Activated CD4-positive, alpha-beta memory T cell treated with anti-CD3 and anti-CD28 coated beads, Interleukin-2, amount 10 ng/mL, durations not matched to agents 7 days and 5 days (primary cell): ENCODE measurements at places on chromosomes 2 and 18. TPM values are rescaled to one million over a fixed set of nuclear protein-coding genes. Genes with fewer than 3 reads are reported as not detected.

GRCh38 chr18:76456823-76457222 lies 38.2 kb downstream of the ZNF516 start:
- no peak for DNase-seq

Gene MCEE
- 18.1 TPM for total RNA-seq

- DNase-seq = no peak
These were observed 31.8 kb downstream of the RNU4ATAC start for GRCh38 chr2:121562269-121563176.

DNA sequence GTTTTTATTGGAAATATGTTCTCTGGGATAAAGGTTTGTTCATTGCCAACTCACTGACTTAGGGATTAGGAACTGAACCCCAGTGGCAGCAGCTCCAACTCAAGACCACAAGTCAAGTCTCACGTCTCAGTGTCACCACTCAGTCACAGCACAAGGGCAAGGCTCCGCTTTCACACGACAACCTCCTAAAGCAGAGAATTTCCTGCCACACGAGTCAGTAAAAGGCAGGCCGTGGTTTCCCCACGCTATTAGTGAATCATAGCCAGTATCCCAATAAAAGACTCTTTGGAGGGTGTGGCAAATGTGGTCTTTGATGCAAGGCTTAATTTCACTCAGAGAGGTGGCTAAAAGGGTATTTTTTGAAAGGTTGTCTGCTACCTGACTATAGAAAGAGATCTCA lies 57.6 kb downstream of the PIEZO2 start:
- no peak for DNase-seq

GRCh38 chr2:175786471-175787124 lies 215.5 kb downstream of the LNPK start:
- no peak for DNase-seq

Gene ZAP70
- total RNA-seq = 283 TPM

GRCh38 chr2:10274983-10275802 lies 27.5 kb upstream of the HPCAL1 start:
- no peak for DNase-seq

Gene TBC1D8
- total RNA-seq = 0.58 TPM

Gene ACTR1B
- 97.3 TPM for total RNA-seq

DNA sequence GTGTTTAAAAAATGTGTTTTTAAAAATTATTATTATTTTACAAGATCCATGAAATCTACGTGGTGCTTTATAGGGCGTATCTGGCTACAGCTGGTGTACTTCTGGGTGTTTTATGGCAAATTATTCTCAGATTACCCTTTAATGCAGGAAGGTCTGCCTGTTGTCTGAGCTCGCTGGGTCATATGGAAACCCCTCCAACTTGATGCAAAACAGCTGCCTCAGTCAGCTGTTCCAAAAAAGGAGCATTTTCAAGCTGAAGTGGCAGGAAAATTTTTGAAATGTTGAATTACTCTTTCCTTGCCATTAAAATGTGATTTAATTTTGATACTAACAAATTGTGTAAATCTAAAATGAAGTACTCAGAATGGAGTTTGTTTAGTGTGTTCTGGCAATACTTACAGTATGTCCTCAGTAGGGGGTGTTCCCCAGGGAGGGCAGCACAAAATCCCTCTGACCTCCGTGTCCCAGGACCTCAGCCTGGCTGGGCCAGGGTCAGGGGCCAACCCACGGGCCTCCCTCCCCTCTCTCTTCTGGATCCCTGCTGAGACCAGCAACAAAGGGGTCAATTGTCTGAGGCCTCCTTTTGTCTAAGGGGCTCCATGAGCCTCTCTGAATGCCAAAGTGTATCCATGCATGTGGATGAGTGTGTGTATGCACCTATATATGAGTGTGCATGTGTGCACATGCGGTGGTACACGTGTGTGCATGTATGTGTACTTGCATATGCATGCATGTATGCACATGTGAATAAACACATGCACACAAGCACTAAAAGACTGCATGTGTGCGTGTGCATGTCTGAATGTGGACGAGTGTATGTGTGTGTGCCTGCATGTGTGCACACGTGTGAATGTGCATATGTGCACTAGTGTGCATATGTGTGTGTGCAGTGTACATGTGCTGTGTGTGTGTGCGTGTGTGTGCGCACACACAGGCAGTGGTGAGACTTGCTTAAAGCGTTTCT lies 105.4 kb downstream of the ACOXL start:
- no peak for DNase-seq

DNA sequence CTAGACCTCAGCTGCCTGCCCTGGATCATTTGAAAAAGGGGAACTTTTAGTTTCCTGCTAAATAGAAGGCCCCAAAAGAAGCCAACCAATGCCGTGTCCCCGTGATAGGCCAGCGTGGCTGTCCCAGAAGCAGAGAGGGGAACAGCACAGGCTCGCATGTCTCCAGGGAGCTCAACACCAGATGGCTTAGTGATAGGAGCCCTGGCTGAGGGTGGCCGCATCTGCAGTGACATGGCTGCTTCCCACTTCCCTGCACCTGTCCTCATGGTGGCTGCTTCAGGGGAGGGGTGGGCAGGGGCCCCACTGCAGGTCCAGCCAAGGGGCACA lies 79.6 kb downstream of the MBP start:
- DNase-seq = no peak

DNA sequence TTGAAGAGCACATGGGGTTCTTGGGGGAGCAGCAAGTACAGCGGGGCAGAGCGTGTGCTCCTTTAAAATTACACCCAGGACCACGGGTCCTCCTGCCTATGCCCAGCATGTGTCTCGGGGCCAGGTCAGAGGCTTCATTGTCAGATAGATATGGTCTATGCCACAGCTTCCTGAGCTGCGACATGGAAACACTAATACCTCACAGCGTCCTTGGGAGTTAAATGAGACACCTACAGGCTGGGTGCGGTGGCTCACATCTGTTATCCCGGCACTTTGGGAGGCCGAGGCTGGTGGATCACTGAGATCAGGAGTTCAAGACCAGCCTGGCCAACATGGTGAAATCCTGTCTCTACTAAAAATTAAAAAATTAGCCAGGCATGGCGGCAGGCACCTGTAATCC lies 110.8 kb upstream of the ATL2 start:
- DNase-seq = no peak

Gene TEX44
- total RNA-seq = not detected

DNA sequence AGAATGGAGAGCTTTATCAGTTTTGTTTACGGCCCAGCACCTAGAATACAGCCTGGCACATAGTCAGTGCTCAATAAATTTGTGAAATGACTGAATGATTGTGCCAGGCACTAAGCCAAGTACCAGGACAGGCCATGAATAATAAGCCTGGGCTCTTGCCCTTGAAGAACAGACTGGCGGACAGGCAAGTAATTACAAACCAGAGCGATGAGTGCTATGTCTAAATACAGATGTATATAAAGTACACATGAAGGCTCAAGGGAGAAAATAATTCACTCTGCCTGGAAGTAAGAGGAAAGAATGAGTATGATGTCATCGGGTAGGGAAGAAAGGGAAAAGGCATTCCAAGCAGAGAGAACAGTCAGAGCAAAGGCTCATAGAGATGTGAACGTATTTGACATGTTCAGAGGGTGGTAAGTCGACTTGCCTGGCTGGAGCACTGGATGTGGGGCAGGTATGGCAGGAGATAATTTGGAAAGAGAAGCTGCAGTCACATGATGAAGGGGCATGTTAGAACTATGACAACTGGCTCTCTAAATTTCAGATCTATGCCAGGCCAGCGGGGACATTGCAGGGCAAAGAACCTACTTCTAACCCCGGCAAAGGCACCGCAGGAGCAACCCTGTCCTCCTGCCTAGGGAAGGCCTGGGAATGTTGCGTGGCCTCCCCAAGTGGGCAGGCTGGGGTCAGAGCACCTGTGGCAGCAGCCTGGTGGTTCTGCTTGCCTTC lies 119.1 kb upstream of the STPG4 start:
- DNase-seq = no peak

DNA sequence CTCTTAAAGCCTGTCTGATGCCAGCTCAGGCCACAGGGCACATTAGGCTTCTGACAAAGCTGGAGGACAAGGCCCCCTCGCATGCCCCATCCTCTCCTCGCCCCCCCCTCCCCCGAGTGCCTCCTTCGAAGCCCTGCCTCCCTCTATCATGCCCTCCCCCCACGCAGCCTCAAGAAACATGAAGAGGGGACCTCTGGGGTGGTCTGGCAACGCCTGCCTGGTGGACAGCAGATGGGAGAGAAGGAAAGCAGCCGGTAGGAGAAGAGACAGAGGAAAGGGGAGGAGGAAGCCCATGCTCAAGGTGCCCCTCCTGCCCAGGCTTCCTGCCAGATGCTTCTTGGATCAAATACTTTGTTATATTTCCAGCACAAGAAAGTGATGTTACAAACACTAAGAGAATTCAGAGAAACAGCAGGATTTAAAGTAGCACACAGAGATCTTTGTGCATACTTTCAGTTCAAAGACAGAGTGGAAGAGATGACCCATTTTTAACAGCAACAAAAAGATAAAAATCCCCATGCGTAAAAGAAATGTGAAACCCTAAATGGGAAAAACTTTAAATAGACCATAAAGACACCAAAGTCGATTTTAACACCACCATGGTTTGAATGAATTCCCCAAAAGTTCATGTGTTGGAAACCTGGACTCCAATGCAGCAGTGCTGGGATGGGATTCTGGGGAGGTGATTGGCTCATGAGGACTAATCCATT lies 19.0 kb downstream of the BOK start:
- DNase-seq = no peak

GRCh38 chr2:60518567-60518966 lies 34.9 kb downstream of the BCL11A start:
- no peak for DNase-seq

- DNase-seq = no peak
These were observed 174.3 kb downstream of the FAM210A start for GRCh38 chr18:13551841-13552733.

Gene ZSWIM2
- not detected for total RNA-seq

Gene COL5A2
- 1.7 TPM for total RNA-seq

Gene VWA3B
- total RNA-seq = not detected

DNA sequence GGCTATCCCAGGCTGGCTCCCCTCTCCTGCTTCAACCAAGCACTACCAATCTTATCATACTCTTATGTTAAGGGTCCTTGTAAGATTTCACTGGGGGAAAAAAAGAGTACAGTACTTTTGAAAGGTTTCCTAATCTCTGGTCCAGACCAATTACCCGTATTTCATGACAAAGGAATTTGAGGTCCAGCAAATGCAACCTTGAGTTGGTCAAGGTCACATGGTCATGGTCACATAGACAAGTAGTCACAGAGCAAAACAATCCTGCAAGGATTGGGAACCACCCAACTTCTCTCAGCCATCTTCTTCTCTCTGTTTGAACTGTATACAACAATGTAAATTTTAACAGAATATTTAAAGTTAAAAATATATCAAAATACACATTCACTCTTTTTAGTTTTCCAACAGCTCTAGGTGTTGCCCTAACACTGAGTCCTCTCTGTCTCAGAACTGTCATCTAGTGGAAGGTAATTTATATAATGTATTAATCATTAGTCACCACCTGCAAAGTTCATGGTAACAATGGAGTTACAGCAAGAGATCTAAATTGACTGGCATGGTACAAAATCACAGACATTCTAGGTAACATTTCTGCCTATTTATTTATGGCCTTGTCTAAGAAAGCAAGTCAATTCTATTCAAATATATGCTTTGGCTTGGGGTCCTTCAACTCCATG lies 21.5 kb downstream of the DTNB start:
- DNase-seq = no peak

Gene PSMA8
- total RNA-seq = 0.83 TPM

DNA sequence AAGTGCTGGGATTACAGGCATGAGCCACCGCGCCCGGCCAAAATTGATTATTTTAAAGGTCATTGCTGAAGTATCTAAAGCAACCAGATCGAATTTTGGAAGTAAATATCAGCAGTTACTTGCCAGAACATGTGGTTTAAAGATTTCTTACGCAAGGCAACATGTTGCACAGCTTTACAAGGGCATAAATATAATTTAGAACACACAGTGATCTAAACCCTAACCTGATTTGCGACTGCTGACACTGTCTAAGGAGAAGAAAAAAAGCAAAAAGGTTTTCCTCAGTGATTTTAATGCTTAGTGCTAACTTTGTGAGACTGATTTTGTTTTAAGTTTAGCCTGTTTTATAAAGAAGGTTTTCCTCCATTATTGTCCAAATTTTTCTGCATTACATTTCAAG lies 569.9 kb upstream of the LINC00305 start:
- DNase-seq = no peak

DNA sequence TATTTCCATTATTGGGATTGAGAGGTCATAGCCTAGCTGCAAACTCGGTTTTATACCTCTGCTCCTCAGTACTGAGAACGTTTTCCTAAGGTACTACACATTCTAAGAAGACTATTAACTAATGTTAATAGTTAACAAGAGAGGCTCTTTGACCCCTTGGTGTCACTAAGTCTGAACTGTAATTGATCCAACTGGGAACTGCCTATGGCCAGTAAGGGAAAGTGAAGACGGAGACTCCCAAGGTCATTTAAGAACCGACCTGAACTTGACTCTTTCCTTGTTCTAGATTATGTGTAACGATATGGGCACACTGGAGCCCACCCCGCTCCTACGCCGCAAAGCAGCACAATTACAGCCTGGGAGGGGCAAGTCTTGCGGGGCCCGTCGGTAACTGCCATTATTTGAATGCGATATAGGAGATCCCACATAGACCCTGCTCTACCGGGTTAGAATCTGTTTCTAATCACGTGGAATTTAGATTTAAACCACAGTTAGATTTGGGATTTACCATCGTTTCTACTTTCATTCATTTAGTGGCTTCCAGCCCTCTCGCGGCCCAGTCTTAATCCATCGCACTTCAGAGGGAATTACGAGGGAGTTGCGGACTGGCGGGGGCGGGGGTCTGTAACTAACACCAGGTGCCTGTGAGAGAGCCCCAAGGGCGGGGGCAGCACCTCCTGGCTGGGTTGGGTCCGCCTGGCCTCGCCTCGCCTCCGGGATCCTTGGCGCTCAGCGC lies 84.1 kb upstream of the EPB41L3 start:
- no peak for DNase-seq

Gene SERPINB2
- total RNA-seq = not detected

GRCh38 chr2:30681022-30681421 lies 126.2 kb downstream of the CAPN13 start:
- no peak for DNase-seq

Gene ZBTB7C
- 0.95 TPM for total RNA-seq

DNA sequence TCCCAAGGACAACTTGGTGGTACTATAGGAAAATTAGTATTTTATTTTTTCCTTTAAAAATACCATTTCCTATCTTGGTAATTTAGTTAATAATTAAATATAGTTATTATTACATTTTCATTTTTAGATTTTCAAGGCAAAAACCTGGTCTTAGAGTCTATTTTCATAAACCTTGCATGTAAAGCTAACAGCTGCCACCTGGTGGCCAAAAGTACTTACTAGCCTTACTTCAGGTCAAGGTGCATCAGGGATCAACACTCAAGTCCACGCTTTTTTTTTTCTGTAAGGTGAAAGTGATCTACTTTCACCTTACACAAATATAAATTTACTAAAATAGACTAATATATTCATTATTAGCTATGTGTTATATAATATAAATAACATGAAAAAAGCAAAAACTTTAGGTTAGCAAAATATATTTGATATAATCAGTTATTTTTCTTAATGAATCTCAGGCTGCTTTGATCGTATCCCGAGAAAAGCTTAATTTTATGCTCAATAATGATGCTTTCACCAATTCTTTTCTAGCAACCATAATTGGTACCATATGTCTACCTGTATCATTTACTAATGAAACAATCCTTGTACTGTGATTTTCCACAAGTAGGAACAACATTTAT lies 62.5 kb downstream of the RELCH start:
- DNase-seq = peak; percentile 74

Gene GRB14
- not detected for total RNA-seq

- no peak for DNase-seq
These were observed 24.8 kb upstream of the EFEMP1 start for GRCh38 chr2:55948176-55948923.

- no peak for DNase-seq
These were observed 105.0 kb downstream of the CDK15 start for GRCh38 chr2:201911372-201911771.
